ENCODE measurements at places on chromosomes 13 and 19.

DNA sequence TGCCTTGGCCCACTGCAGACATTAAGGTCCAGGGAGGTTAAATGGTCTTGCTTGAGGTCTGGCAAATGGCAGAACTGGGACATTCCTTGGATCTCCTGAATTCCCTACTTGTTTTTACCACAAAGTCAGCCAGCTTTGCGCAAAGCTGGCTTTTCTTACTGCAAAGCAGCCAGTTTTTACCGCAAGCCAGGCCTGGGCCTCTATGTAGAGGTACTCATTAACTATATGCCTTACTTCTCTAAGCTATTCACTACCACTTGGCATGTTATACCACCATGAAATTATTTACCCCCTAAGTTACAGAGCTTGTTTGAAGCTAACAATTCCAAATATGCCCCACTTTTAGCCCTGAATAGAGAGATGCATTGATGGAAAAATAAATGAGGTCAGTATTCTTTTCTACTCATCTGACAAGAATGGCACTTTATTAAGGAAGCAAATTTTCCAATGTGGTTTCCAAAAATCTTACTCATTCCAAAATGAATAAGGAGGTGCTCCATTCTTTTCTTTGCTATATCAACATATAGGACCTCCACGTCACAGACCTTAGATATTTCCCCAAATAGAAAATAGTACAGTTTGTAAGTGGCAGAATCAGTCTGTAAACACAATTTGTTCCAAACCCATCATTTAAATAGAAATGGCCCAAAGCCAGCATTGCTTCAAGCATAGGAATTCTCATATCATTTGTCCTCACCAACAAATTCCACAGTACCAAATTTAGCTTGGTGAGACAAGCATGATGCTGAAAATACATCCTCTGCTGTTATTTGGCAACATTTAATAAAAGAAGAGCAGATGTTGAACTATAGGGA, 143.9 kb upstream of the TSC22D1 start:
- no peak for DNase-seq

- DNase-seq: no peak
These were observed 5.1 kb downstream of the SSBP4 start for GRCh38 chr19:18424122-18424889.

DNA sequence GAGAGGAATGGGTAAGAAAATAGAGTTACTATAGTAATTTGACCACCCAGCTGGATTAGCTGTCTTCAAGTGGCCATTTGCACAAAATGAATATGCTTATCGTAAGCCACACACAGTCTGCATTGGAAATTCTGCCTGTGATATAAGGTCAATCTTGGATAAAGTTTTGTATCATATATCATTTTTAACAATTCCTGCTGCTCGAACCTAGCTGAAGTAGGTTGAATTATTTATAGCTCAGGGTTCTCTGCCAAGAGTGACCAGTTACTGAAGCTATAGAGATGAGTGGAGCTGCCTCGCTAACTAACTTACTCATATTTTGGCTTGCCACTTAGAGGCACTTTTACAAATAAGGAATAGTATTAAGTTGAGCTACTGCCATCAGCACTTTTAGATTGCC, 220.9 kb downstream of the RGCC start:
- DNase-seq: no peak

GRCh38 chr13:85694992-85695391, 104.2 kb downstream of the SLITRK6 start:
- DNase-seq: no peak

GRCh38 chr19:32349724-32350470, 4.5 kb downstream of the ZNF507 start:
- no peak for DNase-seq

- peak; percentile 63 for DNase-seq
These were observed 915 bp downstream of the SHC2 start for GRCh38 chr19:459724-460511.

GRCh38 chr13:112333756-112334543, 42.2 kb upstream of the SPACA7 start:
- DNase-seq: no peak

GRCh38 chr13:20397896-20398295, 127.8 kb downstream of the CRYL1 start:
- no peak for DNase-seq

- DNase-seq: peak; percentile 98
These were observed 452 bp upstream of the KLHL26 start for GRCh38 chr19:18636183-18636968.

- DNase-seq: no peak
These were observed 22.0 kb downstream of the ITGBL1 start for GRCh38 chr13:101474419-101474957.

DNA sequence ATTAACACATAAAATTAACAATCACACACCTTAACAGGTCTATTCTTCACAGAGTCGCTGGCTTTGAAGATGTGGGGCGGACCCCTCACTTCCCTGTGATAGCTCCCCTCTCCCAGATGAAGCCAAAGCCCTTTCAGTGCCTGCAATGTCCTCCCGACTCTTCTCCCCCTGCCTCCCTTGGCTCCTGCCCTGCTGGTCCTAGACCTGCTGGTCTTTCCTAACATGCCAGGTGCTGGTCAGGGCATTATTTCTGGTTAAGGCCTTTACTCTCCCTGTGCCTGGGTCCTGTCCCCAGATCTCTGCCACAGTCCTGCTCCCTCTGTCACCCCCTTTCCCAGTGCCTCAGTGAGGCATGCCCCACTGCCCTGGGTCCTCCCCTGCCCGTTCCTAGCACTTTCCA, 12.2 kb downstream of the ERICH6B start:
- DNase-seq: no peak

GRCh38 chr19:10797078-10797477, 38.9 kb downstream of the TMED1 start:
- DNase-seq: no peak

- no peak for DNase-seq
These were observed 192.1 kb upstream of the TSC22D1 start for GRCh38 chr13:44768239-44768638.

- no peak for DNase-seq
These were observed 22.7 kb downstream of the MPND start for GRCh38 chr19:4365791-4366665.

DNA sequence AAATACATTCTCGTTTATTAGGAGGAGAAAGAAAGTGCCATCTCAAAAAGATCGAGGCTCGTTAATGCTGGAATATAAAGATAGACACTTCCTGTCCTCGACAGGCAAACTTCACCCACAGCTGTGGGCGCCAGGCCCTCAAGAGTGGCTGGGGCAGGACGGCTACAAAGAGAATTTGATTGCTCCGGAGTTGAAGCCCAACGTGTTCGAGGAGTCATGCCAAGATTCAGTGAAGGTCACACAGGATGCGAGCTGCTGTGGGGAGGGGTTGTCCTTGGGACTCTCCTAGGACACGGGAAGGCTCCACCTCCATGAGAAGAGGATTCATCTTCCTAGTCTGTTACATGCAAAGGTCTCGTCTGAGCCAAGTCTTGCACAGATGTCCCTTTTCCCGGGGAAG, 16.3 kb upstream of the PTPRS start:
- no peak for DNase-seq

DNA sequence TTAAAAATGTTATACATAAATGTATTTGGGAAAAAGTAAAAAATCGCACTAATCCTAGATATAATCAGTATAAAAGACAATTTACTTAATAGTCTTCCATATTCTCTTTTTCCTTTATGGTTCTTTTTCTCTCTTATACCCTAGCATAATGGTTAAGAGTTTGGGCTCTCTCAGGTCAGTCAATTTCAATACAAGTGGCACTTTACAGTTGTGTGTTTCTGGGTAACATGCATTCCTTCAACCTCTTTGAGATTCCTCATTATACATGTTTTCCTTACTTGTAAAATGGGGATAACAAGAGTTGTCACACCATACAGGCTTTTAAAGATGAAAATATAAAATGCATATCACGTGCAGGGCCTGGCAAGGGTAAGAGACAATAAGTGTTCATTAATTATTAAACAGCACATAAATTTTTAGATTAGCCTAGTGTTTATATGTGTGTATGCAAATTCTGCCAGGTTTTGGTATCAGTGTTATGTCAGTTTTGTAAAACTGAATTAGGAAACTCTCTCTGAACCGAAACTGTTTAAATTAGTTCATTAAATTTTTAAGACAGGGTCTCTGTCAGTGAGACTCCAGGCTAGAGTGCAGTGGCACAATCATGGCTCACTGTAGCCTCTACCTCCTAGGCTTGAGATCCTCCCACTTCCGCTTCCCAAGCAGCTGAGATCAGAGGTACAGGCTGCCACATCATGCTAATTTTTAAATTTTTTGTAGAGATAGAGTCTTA, 49.8 kb downstream of the ELF1 start:
- no peak for DNase-seq

- no peak for DNase-seq
These were observed 47.2 kb downstream of the C13orf42 start for GRCh38 chr13:51063909-51064308.

GRCh38 chr13:53104136-53104535, 75.5 kb downstream of the OLFM4 start:
- no peak for DNase-seq

GRCh38 chr19:42531313-42531712, 3.0 kb upstream of the CEACAM1 start:
- no peak for DNase-seq

GRCh38 chr13:45678282-45678681, 23.8 kb upstream of the CBY2 start:
- no peak for DNase-seq

GRCh38 chr13:91359631-91360030, 12.1 kb downstream of the MIR17HG start:
- DNase-seq: no peak

- no peak for DNase-seq
These were observed 23.1 kb upstream of the CXCL17 start for GRCh38 chr19:42465827-42466280.

GRCh38 chr13:42735010-42735409, 46.4 kb upstream of the FAM216B start:
- DNase-seq: no peak

- DNase-seq: no peak
These were observed 1.3 kb upstream of the INTS6 start for GRCh38 chr13:51453959-51454703.

DNA sequence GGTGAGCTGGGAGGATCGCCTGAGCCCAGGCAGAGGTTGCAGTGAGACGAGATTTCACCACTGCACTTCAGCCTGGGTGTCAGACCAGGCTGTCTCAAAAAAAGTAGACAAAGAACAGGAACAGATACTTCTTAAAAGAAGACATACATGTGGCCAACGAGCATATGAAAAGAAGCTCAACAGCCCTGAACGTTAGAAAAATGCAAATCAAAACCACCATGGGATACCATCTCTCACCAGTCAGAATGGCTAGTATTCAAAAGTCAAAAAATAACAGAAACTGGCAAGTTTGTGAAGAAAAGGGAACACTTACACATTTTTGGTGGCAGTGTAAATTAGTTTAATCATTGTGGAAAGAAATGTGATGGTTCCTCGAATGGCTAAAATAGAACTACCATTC, 3.0 kb upstream of the LGALS14 start:
- no peak for DNase-seq

GRCh38 chr19:7778081-7778480, 15.0 kb downstream of the CLEC4M start:
- no peak for DNase-seq

- DNase-seq: no peak
These were observed 1203.3 kb downstream of the UQCRFS1 start for GRCh38 chr19:28009696-28010095.

DNA sequence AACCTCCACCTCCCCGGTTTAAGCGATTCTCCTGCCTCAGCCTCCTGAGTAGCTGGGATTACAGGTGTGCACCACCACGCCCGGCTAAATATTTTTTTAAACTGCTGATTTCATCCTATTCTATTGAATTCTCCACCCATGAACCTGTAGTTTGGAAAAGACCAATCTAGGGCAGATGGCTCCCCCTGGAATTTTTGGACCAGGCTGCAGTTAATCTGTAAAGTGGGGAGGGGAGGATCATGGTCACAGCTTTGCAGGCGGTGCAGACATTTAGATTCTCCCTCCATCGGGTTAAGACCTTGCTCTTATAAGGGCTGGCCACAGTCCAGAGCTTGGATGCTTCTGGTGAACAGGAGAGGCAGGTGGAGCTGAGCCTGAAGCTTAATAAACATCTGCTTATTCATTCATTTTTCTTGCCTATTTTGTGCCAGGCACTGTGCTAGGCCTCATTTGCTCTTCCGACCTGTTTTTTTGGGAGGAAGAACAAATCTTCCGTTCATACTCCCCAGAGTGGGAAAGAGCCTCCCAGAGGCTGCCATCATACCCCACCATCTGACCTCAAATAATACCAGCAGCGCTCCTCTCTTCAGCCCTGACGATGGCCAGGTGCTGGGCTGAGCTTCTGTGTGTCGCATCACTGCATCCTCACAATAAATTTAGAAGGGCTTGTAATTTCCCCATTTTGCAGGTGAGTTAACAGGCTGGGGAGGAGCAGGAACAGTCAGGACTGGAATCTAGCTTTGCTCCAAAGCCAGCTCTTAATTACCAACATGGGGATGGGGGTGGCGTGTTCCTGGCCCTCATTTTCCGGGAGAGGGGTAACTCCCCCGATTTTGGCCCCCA, 902 bp upstream of the CCDC106 start:
- DNase-seq: no peak

GRCh38 chr19:4288091-4288777, 9.2 kb downstream of the SHD start:
- no peak for DNase-seq

GRCh38 chr13:26558074-26558805, 757 bp downstream of the WASF3 start:
- no peak for DNase-seq

DNA sequence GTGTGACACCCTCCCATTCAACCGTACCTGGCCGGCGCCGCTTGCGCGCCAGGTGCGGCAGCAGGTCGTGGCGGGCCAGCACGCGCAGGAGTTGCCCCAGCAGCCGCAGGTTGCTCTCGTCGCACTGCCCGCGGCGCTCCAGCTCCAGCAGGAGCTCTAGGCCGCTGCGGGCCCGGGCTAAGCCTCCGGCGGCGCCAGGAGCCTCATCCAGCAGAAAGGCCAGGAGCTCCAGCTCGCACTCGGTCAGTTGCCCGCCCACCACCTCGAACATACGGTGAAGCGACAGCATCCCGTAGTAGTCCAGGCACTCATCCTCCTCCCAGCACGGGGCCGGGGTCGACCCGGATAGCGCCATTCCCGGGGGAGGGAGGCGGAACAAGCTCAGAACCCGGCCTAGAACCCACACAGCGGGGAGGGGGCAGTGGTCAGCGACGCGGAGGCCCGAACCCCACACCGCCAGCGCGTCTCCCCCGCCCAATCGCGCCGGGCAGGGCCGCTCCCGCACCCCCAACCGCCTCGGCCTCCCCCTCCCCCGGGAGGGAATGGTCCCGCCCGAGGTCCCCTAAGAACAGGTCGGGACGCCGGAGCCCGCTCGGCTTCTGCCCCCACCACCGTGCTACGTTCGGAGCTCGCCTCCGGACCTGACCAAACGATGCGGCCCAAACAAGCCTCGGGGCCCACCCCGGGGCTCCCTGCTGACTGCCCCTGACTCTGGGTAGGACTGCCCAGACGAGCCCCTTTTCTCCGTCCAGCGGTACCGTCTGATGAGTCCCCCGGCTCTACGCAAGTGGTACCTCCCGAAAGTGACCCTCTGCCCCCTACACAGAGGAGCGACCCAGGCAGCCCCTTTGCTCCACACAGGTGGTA, 591 bp downstream of the DEDD2 start:
- peak; percentile 56 for DNase-seq

- DNase-seq: no peak
These were observed 168.2 kb downstream of the TEX29 start for GRCh38 chr13:111488486-111489132.
